ENCODE measurements at places on chromosomes 13 and 19.

DNA sequence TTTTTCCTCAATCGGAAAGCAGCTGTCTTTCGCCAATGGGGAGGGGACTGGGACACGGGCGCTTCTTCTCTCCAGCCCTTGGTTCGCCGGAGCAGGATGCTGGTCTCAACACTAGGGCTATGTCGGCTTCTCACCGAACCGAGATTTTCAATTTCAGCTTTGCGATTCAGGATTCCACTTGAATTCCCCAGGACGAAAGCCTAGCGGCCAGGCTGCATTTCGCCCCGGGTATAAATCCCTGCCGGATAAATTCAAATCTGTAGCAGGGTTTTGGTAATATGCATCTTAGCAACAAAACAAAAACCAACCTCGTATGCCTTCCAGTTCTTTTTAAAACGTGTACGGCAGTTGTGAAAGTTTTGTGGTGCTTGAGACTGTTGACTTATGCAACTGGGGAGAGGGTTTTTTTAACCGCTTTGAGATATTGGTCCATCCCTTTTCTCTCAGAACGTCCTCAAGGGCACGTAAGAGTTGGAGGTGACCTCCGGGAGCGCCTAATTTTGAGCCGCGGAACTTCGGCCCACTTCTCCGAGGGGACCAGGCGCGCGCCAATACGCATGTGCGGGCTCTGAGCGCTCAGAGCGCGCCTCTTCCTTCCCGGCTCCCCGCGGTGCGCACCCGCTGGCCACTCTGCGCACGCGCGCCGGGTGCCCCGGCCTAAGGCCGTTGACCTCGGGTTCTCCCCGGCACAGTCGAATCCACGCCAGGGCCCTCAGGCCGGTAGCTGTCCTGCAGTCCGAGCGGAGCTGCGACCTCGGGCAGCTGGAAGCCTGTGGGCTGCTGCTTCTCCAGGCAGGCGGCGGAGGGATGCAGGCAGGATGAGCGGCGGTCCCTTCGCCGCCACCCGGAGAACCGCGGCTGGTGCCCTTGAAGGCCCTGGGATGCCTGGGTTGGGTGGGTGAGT is 7.6 kb downstream of the POU4F1 start:
- no peak for DNase-seq

DNA sequence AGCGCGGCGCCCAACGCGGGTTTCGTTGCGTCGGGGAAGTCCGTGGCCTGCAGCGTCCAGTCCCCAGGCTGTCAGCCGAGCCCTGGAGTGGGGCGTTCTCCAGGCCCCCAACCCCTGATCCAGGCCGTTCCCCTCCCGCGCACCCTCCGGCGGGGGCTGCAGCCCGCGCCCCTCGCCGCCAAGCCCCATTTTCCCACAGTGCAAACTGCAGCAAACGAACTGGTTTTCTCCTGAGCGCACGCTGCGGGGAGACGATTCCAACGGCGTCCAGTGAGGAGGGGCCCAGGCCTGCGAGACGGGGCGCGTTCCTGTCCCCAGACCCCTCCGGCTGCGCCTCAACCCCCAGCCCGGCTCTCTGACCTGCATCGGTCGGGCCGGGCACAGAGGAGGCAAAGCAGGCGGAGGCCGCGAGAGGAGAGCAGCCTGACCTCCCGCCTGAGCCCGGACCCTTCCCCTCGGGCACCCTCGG is 4.4 kb upstream of the ONECUT3 start:
- no peak for DNase-seq

- DNase-seq: no peak
Measured at GRCh38 chr13:46527237-46527636, 25.7 kb upstream of the LRCH1 start.

DNA sequence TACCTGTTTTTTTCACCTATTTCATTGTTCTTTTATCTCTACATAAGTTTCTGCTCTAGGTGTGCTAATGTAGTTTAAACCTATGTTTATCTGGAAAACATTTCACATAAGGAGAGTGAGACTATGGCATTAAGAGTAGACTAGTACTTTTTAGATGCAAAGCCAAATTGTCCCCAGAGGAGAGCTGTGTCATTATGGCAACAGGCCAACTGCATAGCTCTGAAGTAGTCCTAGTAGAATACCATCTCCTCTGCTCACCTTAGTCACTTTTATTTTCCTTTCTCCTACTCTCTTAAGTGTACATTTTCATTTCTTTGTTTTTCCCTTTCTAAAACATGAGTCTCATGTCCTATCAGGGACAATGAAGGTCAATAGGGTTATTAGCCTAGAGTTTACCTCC is 123.1 kb downstream of the ITGBL1 start:
- no peak for DNase-seq

DNA sequence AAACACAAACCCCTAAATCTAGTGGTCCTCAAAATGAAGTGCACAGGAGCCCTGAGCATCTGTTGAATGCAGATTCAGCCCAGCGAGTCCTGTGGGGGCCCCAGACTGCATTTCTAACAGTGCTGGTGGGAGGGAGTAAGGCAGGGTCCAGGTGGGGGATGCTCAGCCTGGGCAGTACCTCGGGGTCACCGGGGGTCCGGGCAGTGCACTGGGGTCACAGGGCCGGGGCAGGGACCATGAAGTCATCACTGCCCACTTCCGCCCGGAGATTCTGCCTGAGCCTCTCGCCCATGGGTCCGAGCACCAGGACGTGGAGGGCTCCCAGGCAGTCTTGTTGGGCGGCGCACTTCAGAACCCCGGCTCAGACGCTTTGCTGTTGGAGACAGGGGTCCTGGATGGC is 838 bp upstream of the ATP4B start:
- no peak for DNase-seq
